T-cell (primary cell): ENCODE measurements at places on chromosomes 13 and 19. TPM values are rescaled to one million over a fixed set of nuclear protein-coding genes. Genes with fewer than 3 reads are reported as not detected.

GRCh38 chr13:101205408-101205807 is 210.9 kb downstream of the NALCN start:
- H3K4me3 ChIP-seq, result no peak overlapping the region
- no peak for DNase-seq
- H3K36me3 ChIP-seq, result no peaks in the 10 kb centered on the region
- no peaks in the 10 kb centered on the region for H3K4me1 ChIP-seq

DNA sequence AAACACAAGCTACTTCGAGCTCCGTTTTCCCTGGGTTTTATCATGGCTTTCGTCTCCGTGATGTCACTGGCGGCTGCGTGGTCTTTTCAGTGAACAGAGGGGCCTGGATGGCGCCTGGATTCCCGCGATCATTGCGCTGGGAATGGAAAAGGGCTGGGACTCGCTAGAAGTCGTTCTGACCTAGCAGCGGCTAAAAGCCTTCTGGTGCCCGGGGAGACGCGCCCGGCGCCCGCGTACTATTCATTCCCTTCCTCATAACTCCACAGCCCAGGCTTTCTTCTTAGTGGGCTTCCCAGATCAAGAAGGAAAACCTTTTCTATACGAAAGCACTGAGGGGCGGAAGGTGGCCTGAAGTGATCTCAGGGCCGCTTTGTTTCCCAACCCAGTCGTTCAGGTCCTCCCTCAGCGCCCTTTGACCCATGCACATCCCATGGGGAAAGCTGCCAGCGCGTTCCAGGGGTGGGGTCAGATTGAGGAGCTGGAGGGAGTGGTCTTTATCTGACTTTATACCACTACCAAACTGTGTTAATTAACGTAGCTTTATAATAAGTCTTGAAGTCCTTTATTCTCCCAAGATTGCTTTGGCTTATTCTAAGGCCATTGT is 96.6 kb downstream of the ELF1 start:
- H3K4me3 ChIP-seq, result no peak overlapping the region
- H3K36me3 ChIP-seq, result no peaks in the 10 kb centered on the region
- H3K27me3 ChIP-seq, result no peaks in the 10 kb centered on the region
- H3K4me1 ChIP-seq, result peaks cover 16% of the 10 kb centered on the region
- no peak for DNase-seq

DNA sequence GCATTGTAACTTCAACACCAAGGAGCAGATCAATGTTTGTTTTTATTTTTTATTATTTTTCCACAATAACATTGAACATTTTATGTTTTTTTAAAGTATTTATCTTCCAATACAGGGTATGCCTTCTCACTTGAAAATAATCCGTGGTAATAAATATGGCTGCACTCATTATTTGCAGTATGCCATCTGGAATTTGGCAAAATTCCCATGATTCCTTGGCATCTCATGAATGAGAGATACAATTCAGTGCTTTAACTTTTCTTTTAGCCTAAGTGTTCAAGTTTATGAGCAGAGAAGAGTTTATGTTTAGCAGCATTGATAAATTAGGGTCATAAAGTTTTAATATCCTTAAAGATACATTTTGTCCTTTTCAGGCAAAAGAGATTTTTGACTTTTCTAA is 1109.6 kb upstream of the ATXN8OS start:
- H3K27me3 ChIP-seq, result no peaks in the 10 kb centered on the region
- no peak overlapping the region for H3K27ac ChIP-seq
- H3K36me3 ChIP-seq, result no peaks in the 10 kb centered on the region
- no peak for DNase-seq
- H3K4me1 ChIP-seq, result no peaks in the 10 kb centered on the region

- H3K27me3 ChIP-seq, result no peaks in the 10 kb centered on the region
- no peak overlapping the region for H3K4me3 ChIP-seq
- DNase-seq, result no peak
- H3K36me3 ChIP-seq, result no peaks in the 10 kb centered on the region
- no peak overlapping the region for H3K27ac ChIP-seq
Measured at GRCh38 chr13:71115301-71115700, 751.7 kb downstream of the DACH1 start.

The SYNGR4 gene
- total RNA-seq, result not detected

The METTL21C gene
- total RNA-seq, result not detected

The IZUMO4 gene
- 19.7 TPM for total RNA-seq
